ENCODE measurements at places on chromosomes 16 and 17.

- H3K4me3 ChIP-seq, result peak overlapping the region; percentile 97
- no peak for DNase-seq
- H3K36me3 ChIP-seq, result peaks cover 6% of the 10 kb centered on the region
- no peak overlapping the region for H3K27ac ChIP-seq
- peaks cover 48% of the 10 kb centered on the region for H3K4me1 ChIP-seq
Observed at GRCh38 chr17:59621771-59622170, 2.1 kb downstream of the CLTC start.

DNA sequence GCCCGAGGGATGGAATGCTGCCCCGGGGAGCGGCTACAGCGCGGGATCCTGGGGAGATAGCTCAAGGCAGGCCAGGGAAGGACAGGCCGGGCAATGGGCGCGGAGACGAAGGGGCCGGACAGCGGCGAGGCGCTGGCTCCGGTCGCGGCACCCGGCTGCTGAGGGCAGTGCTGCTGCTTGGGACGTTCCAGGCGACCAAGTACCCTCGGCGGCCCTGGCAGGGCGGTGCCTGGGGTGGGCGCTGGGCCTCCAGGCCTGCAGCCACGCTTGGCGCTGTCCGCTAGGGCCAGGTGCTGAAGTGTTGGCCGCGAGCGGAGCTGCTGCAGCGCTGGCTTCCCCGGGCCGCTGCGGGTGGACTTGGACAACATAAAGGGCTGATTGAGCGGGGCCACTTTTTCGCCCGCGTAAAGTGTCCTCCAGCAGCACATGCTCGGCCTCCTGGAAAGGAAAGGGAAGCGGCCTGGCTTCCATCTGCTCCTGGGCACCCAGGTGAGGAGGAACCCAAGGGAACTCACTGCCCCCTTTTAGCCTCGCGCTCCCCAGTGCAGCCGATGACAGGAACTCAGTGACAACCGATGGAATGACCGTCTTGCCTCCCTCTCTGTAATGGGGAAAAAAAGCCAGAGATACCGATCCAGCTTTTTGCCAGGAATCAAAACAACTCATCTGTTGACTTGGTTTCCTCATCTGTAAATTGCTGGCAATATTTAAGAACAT, 23.7 kb downstream of the CLEC3A start:
- H3K4me3 ChIP-seq, result no peak overlapping the region
- no peak overlapping the region for H3K27ac ChIP-seq
- no peaks in the 10 kb centered on the region for H3K4me1 ChIP-seq
- DNase-seq, result peak; percentile 31
- no peaks in the 10 kb centered on the region for H3K36me3 ChIP-seq
- H3K27me3 ChIP-seq, result peaks cover 20% of the 10 kb centered on the region

GRCh38 chr17:81794509-81794908, 9.4 kb upstream of the GCGR start:
- no peaks in the 10 kb centered on the region for H3K4me1 ChIP-seq
- DNase-seq, result peak; percentile 20
- H3K27ac ChIP-seq, result no peak overlapping the region
- H3K4me3 ChIP-seq, result no peak overlapping the region

- no peak overlapping the region for H3K4me3 ChIP-seq
- H3K4me1 ChIP-seq, result peaks cover 10% of the 10 kb centered on the region
- no peaks in the 10 kb centered on the region for H3K27me3 ChIP-seq
- peaks cover 29% of the 10 kb centered on the region for H3K36me3 ChIP-seq
Observed at GRCh38 chr17:75759457-75759856, 5.5 kb downstream of the GALK1 start.

DNA sequence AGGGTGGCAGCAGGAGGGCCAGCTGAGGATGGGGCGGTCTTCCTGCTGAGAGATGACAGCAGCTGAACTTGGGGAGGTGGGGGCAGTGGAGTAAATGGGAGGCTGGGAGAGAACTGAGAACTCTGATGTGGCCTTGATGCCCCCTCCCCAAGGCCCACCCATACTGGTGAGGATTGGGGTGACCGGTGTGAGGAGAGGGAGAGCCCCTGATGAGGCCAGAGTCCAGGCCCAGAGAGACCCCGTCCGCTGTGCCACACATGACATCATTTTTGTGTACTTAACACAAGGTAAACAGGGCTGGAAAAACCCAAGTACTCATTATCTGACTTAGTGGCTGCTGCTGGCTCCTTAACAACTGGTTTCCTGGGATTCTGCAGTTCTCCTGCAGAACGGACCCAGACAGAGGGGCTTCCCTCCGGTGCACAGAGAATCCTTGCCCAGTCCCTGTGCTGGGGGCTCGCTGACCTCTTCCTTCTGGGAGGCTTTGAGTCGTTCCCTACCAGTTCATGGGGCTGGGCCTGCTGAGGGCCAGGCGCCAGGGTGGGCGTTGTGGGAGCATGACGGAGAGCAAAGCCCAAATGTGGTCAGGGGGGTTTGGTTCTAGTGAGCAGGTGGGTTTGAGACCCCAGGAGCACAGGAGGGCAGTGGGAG, 207.6 kb downstream of the RAB11FIP4 start:
- peak; percentile 27 for DNase-seq
- H3K27ac ChIP-seq, result no peak overlapping the region
- peaks cover 32% of the 10 kb centered on the region for H3K4me1 ChIP-seq
- H3K4me3 ChIP-seq, result no peak overlapping the region
- no peaks in the 10 kb centered on the region for H3K36me3 ChIP-seq

GRCh38 chr17:71117466-71117865, 948.1 kb downstream of the KCNJ2 start:
- no peak overlapping the region for H3K27ac ChIP-seq
- no peak overlapping the region for H3K4me3 ChIP-seq
- no peaks in the 10 kb centered on the region for H3K27me3 ChIP-seq

- H3K36me3 ChIP-seq, result peaks cover 4% of the 10 kb centered on the region
Observed at GRCh38 chr16:56493815-56494214, 26.0 kb downstream of the BBS2 start.
